ENCODE measurements at places on chromosomes 13 and 19.

DNA sequence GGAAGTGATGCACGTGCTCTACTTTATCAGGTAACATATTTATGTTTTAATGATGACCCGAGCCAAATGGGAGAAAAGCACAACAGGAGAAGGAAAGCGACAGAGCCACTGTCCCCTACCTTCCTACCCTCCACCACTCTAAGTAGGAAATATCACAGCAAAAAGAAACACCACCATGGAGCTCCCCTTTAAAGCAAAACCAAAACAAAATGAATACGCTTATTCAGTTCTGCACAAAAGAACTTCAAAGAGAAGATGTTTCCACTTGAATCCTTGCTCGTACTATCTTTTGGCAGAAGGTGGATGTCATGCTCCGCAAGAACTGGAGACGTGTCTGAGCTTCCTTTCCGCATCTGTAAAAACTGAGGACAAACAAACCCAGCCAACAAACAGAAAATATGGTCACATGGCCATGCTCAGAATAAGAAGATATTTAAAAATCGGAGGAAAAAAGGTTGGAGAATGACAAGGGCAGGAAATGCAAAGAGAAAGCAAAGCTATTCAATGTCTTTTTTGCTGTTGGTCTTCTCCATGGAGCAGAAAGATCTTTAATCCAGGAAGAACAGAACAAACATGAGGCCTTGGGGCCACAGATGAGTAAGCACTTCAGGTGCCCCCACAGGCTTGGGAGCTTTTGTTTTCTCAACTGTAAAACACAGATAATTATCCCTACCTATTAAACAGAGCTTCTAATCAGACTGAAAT lies 19.5 kb downstream of the N4BP2L1 start:
- DNase-seq, result no peak

DNA sequence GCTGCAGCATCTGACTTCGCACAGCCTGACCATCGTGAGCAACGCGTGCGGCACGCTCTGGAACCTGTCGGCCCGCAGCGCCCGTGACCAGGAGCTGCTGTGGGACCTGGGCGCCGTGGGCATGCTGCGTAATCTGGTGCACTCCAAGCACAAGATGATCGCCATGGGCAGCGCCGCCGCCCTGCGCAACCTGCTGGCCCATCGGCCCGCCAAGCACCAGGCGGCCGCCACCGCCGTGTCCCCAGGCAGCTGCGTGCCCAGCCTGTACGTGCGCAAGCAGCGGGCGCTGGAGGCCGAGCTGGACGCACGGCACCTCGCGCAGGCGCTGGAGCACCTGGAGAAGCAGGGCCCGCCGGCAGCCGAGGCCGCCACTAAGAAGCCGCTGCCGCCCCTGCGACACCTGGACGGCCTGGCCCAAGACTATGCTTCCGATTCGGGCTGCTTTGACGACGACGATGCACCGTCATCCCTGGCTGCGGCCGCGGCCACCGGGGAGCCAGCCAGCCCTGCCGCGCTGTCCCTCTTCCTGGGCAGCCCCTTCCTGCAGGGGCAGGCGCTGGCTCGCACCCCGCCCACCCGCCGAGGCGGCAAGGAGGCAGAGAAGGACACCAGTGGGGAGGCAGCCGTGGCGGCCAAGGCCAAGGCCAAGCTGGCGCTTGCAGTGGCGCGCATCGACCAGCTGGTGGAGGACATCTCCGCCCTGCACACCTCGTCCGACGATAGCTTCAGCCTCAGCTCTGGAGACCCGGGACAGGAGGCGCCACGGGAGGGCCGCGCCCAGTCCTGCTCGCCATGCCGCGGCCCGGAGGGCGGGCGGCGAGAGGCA lies 13.6 kb downstream of the C19orf25 start:
- no peak for DNase-seq

- peak; percentile 63 for DNase-seq
These were observed 20.0 kb upstream of the ZDHHC20 start for GRCh38 chr13:21478881-21479808.

- DNase-seq, result no peak
These were observed 64.8 kb upstream of the FLT1 start for GRCh38 chr13:28559636-28560259.

DNA sequence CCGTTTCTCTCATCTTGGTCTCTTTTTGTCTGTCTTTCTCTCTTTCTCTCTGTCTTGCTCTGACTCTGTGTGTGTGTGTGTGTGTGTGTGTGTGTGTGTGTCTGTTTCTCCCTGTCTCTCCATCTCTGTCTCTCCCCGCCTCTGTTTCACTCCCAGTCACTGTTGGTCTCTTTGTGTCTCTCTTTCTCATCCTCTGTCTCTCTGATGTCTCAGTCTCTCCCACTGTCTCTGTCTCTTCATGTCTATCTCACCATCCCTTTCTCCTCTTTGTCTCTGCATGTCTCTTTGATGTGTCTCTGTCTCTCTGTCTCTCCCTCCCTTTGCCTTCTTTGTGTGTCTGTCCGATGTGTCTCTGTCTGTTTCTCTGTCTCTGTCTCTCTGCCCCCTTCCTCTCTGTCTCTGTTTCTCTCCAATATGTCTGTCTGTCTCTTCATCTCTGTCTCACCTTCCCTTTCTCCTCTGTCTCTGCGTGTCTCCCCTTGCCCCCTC lies 2.5 kb downstream of the NFIC start:
- no peak for DNase-seq

DNA sequence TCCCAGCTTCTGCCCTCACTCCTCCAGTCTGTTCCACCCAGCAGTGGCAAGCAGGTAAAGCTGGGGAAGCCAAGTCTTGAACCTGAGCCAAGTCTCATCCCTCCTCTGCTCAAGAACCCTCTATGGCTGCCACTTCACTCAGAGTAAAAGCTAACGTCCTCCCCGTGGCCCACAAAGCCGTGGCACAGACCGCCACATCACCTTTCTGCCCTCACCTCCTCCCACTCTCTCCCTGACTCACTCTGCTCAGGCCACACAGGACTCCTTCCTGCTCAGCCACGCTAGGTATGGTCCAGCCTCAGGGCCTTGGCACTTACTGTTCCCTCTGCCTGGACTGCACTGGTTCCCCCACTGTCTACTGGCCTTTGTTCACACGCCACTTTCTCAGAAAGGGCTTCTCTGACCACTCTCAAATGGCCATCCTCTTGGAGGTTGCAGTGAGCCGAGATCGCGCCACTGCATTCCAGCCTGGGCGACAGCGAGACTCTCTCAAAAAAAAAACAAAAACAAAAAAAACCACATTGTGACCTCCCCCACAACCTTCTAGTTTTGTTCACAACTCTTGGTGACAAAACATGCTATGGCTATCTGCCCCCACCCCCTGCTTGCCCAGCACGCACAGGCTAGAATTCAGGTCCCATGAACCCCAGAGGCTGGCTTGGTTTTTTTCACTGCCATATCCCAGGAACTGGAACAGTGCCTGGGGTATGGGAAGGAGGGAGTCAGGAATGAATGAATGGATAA lies 15.8 kb downstream of the NDUFB7 start:
- peak; percentile 58 for DNase-seq

DNA sequence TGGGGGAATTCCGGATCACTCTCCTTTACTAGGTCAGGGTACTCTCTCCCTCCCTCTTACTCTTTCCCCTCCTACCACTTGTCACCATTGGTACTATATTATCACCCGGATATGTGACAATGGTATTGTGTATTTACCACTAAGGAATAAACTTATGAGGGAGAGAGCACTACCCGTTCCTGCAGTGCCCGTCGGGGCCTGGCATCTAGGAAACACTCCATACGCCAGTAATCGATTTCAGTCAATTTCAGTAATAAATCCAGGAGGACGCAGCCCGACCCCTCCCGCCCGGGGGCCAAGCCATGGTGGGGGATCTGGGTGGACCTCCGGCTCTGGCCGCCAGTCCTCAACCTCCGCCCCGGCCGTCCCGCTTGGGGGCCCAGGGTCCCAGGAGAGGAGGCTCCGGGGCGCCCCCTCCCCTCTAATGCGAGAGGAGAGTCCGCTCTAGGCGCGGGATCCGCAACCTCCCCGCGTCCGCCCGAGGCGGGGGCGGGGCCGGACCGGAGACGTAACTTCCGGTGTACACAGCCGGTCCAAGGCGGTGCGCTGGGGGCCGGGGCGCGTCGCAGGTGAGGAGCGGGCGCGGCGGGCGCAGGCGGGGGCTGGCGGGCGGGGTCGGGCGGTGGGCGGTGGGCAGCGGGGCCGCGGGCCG lies at the start of gene GARRE1:
GARRE1 (plus strand) TSS at position 509 of the 652 bp plus-strand sequence. CDS start 45,920 bp downstream, outside the sequence.
- no peak for DNase-seq

DNA sequence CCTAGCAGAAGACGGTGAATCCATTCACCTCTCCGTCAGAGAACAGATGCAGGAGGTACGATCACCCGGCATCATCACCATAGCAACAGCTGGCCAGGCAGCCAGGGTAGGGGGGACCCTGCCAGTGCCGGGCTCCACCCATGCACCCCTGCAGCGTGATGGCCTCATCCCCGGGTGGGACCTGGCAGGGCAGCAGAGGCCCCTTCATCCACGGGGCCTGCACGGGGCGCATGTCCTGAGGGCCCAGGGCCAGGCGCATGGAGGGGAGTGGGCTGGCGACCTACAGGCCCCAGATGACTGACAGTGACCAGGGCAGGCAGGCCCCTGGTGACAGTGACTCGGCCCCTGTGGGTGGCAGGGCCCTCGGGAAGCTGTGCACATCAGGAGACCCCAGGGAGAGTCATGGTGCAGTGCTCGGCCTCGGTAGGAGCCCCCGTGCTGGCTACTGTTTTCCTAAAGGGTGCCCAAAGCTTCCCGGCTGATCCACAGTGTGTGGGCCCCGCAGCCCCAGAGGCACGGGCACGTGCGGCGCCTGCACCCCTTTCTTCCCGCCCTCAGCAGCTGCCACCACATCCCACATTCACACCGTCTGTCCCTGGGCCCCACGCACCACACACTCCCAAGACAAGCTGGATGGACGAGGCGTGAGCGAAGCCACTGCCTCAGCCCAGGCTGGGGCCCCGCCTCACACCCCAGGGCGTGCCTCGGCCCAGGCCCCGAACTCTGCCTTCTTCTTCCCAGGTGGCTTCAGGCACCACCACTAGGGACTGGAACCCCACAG lies 4.8 kb downstream of the RNF126 start:
- DNase-seq, result no peak

DNA sequence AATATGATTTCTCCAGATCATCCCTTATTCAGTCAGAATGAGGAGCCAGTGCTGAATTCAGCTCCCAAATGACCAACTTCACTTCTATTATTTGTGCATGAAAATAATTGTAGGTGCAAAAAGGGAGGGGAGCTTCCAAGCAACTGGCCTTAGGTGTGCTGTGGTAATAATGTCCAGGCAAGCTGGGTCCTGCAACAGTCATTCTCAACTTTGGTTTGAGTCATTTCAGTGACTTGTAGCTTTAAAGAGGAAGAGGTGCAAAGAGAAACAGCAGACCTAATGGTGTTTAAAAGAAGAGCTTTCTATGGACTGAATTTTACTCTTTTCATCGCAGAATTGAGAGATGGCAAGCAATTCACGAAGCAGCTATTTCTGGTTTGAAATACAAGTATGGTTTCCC lies 29.2 kb upstream of the FGF9 start:
- DNase-seq, result no peak

GRCh38 chr19:15299568-15300409 lies 32.5 kb downstream of the BRD4 start:
- DNase-seq, result no peak

DNA sequence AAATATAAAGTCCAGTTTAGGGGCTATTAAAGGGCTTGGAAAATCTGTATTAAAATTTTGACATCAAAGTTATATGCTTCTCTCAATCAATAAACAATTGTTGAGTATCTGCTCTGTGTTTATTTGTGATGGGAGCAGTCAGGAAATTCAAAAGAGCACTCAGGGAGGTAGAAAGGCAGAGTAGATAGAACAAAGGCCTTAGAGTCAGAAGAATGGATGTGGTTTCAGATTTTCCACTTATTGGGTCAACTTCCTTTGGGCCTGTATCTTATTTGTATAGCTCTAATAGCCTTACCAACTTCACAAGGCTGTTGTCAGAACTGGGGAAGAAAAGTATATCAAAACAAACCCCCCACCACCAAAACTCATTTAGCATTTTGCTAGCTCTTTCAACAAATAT lies 302.6 kb downstream of the SPRY2 start:
- no peak for DNase-seq

GRCh38 chr13:110662777-110663443 lies 43.0 kb downstream of the CARS2 start:
- DNase-seq, result no peak

Data from kidney glomerular epithelial cell (primary cell).